ENCODE measurements at places on chromosomes 11 and 22.

- no peak for DNase-seq
Measured at GRCh38 chr11:90532125-90532524, 309.3 kb upstream of the CHORDC1 start.

DNA sequence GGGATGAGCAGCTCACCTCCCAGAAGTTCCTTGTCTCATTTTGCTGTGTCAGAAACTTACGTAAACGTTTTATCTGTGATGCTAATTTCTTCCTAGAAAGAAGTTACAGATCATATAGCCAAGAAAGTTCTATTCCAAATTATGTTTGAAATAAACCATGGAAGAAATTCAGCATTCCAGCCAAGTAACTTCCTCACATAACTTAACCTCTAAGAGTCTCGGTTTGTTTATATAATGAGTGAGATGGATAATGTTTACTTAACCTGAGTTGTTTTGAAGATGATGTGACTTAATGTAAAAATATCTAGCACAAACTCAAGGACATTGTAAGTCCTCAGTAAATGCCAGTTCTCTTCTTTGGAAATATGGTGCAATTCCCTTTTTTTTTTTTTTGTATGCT is 8.9 kb upstream of the MUC15 start:
- no peak for DNase-seq

DNA sequence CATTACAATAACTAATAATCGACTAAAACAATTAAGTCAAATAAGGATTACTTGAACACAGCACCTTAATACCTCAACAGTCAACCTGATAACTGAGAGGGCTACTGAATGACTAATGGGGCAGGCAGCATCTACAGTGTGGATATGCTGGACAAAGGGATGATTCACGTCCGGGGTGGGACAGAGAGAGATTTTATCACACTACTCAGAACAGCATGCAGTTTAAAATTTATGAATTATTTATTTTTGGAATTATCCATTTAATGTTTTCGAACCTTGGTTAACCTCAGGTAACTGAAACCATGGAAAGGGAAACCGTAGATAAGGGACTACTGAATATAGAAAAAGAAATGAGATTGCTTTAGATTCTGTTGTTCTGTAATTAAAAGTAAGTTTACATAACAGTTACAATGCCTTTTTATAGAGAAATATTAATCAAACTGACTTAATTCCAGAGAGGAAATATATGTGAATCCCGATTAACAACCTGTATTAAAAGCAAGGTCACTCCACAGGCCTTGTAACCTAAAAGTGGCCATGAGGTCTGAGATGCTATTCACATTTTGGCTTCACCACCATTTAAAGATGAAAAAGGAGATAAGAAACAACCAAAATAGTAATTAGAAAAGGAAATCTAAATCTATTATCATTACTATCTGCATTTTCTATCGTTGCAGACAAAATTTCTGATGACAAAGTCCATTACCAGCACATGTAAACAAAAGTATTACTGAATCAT is 119.0 kb upstream of the TP53AIP1 start:
- no peak for DNase-seq

- no peak for DNase-seq
Measured at GRCh38 chr11:60175860-60176275, 7.0 kb downstream of the MS4A6A start.

DNA sequence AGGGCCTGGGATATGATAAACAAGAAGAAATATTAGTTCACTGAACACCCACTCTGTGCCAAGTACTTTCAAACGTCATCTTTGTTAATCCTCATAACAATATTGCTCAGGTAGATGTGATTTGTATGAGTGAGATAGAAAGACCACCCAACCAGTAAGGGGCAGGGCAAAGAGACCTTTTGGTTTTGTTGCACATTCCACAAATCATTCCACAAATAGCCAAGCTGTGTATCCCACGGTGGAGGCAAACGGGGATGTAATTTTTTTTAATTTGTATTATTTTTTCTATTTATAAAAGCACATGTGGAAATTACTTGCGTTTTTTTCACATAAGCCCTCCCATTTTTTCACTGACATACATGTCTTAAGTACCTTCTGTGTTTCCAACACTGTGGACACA is 29.0 kb downstream of the LAYN start:
- no peak for DNase-seq

- no peak for DNase-seq
Measured at GRCh38 chr11:117414724-117415123, 87.1 kb downstream of the CEP164 start.

All from T-helper 22 cell (primary cell).